Stimulated activated CD4-positive, alpha-beta T cell treated with anti-CD3 and anti-CD28 coated beads, Interleukin-1b, Interleukin-23, amount 100 ng/mL, for 1 hour (primary cell): ENCODE measurements at places on chromosomes 12 and 14.

GRCh38 chr12:9669534-9669933 lies at the start of gene CLEC2D:
TSS of gene CLEC2D (plus strand) at chr12:9669713. CDS start at chr12:9669735, 22 bp downstream.
- DNase-seq: no peak

- DNase-seq: no peak
Observed at GRCh38 chr12:1840981-1841425, 20.6 kb downstream of the LRTM2 start.

DNA sequence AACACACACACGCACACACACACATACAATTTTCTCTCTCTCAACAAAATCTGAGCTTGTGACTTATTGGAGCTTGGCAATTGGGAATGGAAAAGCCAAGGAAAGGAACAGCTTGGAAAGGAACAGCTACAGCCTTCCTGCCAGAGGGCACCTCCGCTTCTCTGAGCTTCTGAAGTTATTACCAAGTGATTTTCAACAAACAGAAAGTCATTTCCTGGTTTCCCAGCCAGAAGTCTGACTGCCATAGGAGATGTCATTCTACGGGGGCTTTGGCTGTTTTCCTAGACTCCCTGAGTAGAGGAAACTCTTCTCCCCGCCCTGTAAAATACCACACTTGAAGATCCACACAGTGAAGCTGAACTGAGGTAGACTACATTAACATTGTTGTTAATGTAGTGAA lies 198.3 kb downstream of the CFAP54 start:
- DNase-seq: no peak

DNA sequence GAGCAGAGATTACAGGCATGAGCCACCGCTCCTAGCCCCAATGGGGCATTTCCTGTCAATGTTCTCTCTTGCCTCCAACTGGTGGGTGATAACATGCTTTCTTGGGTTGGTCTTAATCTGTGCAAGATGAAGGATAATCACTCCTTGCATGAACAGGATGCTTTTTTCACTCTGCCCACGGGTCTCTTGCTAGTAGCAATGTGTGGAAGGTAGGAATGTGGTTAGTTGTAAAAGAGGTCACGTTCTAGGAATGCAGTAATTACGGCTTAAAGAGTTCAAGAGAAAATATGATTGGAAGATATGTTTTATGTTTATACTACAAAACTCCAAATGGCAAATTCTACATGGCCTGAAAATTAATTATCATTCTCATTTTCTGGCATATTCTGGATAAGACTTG lies 10.5 kb downstream of the RNASE10 start:
- no peak for DNase-seq
